ENCODE measurements at places on chromosomes 13 and 19. TPM values are rescaled to one million over a fixed set of nuclear protein-coding genes. Genes with fewer than 3 reads are reported as not detected.
A peak's percentile ranks its signal among the peaks of the same experiment; 100 is the strongest.

FCAR gene
- total RNA-seq: not detected

BEST2 gene
- total RNA-seq: 58.3 TPM

ERICH4 gene
- total RNA-seq: not detected

KLHL1 gene
- not detected for total RNA-seq

FXYD1 gene
- total RNA-seq: 5.5 TPM

ABHD17A gene
- 197 TPM for total RNA-seq

N4BP2L1 gene
- total RNA-seq: 35.1 TPM

GRCh38 chr13:99859178-99860177 is 112.1 kb downstream of the ZIC5 start:
- no peak for DNase-seq

- DNase-seq: no peak
Measured at GRCh38 chr19:50362030-50362412, 3.4 kb downstream of the NAPSA start.

- no peak for DNase-seq
Measured at GRCh38 chr13:43129066-43129465, 105.7 kb downstream of the DNAJC15 start.

GRCh38 chr13:60514891-60515290 is 117.9 kb downstream of the TDRD3 start:
- no peak for DNase-seq

DNA sequence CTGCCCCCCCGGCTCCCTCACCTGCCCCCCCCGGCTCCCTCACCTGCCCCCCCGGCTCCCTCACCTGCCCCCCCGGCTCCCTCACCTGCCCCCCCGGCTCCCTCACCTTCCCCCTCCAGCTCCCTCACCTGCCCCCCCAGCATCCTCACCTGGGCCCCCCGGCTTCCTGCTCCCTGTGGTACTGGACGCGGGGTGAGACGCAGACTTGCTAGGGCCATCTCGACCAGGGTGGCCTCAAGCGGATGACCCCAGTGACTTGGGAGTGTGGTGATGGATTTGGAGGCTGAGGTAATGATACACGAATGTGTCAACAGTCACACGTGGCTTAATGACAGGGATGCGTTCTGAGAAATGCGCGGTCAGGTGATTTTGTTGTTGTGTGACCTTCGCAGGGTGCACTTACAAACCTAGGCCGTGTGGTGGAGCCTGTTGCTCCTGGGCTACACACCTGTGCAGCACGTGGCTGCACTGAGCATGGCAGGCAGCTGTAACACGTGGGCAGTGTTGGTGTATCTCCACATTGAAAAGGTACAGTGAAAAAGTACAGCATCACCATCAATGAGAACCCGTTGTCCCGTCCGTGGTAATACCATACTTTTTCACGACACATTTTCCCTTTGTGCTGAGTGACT is 197.8 kb downstream of the TEX29 start:
- DNase-seq: no peak

GRCh38 chr19:14614099-14614412 is 31.2 kb downstream of the CLEC17A start:
- no peak for DNase-seq

DNA sequence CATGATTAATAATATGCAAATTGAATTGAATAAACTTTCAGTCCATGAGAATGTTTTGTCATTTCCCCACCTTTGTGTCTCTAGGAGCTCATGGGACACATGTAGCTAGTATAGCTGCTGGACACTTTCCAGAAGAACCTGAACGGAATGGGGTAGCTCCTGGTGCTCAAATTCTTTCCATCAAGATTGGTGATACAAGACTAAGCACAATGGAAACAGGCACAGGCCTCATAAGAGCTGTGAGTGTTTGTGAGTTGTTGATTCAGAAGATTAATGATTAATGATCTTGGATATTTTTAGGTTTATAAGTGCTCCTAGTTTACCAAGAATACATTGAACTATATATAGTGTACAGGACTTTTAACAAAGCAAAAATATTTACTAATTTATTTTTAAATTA is 30.1 kb downstream of the TPP2 start:
- DNase-seq: no peak

- no peak for DNase-seq
Measured at GRCh38 chr13:113304121-113304520, 7.1 kb downstream of the LAMP1 start.

- peak; percentile 67 for DNase-seq
Measured at GRCh38 chr13:27965740-27966640, 3.1 kb downstream of the CDX2 start.

DNA sequence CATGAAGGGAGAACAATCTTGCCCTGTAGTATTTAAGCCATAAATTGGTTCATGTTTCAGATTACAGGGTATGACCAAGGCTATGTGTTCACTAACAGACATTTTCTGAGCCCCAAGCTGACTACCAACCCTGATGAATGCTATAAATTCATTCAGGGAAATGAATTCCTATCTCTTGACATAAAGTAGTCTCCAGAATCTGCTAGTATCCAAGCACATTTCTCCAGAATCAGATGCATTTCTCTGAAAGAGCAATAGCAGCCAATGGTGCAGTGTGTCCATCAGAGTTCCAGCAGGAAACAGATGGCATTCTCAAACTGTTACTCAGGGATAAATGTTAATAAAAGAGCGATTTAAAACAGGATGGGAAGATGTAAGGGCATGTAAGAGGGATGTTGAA is 226.4 kb downstream of the COG6 start:
- DNase-seq: no peak

- no peak for DNase-seq
Measured at GRCh38 chr13:110332750-110333149, 25.7 kb downstream of the COL4A2 start.

- no peak for DNase-seq
Measured at GRCh38 chr19:38655148-38655824, 7.8 kb downstream of the ACTN4 start.

DNA sequence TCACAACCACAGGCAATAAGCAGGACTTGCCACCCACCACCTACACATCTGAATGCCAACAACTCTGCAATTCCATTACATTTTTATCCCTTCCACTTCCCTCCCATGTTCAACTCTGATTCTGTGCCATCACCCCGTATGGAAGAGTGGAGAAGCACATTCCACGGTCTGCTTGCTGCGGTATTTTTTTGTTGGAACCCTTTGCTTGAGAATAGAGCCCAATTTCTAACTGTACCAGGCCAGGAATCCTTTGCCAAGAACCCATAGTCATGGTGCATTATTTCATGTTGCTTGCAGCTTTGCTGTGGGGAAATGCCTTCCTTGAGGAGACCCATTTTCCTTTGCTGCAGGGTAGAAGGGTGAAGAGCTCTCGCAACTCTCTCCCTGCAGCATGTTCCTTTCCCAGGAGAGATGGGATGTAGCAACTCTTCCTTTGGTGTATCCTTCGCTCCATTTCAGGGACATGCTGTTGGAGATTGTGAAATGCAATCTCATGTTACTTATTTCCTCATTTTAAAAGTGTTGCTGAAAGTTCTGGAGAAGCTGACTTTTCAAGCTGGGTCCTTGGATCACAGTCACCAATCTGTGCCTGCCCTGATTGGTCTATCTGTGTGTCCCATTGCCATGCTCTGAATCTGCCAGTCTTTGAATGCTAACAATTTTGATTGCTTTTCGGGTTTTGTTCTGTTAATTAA is 69.8 kb upstream of the STARD13 start:
- no peak for DNase-seq

DNA sequence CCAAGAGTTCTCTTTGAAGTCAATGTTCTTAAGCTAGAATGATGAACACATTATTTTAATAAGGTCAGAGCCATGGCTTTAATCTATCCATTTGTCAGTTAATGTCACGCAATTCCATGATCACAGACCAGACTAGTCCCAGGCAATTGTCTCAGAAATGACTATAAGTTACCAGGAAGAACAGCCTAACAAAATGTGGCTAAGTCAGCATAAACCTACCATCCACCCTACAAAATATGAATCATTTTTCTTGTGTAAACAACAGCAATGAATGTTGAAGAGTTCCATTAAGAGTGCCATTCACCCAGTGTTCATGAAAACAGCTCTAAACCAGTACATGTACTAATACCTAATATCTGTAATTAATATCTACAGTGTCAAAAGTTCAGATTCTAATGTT is 127.5 kb downstream of the KCTD12 start:
- no peak for DNase-seq

GRCh38 chr19:38632476-38633213 is 13.7 kb downstream of the EIF3K start:
- no peak for DNase-seq

- DNase-seq: no peak
Measured at GRCh38 chr13:94056362-94056990, 423.0 kb downstream of the DCT start.

- DNase-seq: no peak
Measured at GRCh38 chr19:5997371-5997770, 19.4 kb upstream of the RANBP3 start.

DNA sequence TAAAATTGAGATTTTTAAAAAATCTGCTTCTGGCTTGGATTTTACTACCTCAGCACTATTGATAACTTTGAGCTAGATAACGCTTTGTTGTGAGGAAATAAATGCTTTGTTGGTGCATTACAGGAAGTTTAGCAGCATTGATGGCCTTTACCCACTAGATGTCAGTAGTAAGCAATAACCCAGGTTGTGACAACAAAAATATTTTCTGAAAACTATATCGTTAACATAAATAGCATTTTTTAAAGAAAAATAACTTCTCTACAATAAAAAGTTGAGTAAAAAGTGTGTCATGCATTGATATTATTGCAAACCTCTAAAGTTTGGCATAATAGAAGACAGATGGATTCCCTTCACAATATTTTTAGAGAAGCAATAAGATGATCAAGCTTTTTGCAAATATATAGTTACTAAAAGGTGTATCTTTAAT is 1246.5 kb downstream of the UQCRFS1 start:
- no peak for DNase-seq

GRCh38 chr13:20173116-20173746 is 12.4 kb upstream of the GJA3 start:
- DNase-seq: no peak

GRCh38 chr13:112556600-112556999 is 31.4 kb downstream of the TUBGCP3 start:
- DNase-seq: no peak

Data from lower leg skin (tissue), 4 donors.